ENCODE measurements at places on chromosomes 3 and 15. TPM values are rescaled to one million over a fixed set of nuclear protein-coding genes. Genes with fewer than 3 reads are reported as not detected.
A peak's percentile ranks its signal among the peaks of the same experiment; 100 is the strongest.

Gene CYP8B1
- not detected for total RNA-seq

Gene STRIT1
- not detected for total RNA-seq

Gene ZNF106
- total RNA-seq, result 25.8 TPM

Gene TIMP4
- not detected for total RNA-seq

Gene CORO2B
- 12.3 TPM for total RNA-seq

Gene MYO5C
- total RNA-seq, result not detected

DNA sequence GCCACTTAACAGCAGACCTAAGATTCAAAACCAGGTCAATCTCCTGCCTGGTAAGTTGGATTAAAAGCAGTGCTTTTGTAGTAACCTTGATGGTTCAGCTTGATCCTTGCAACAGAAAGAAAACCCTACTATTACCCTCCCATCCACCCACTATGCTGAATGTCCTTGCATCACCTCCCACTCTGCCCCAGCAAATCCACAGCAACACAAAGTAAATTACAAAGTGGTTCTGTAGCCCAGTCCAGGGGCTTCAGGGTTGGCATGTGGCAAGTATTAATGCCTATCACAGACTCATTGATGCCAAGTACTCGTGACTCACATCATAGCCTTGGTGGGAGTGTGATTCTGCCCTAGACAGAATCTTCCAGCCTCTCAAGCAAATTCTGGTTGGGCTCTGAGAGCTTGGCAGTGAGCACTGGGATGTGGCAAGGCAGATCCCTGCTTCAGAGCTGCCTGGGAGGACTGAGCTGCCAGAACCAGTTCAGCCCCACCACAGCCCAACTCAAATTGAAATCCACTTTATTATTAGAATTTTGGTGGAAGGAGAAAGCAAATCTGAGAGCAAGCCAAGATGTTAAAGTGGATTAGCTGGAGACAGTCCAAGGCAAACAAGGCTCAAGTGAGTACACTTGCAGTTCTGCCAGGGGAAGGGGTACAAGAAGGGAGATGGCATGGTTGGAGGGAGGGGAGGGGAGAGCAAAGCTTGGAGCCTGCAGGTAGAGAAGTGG lies 225.8 kb upstream of the UMPS start:
- DNase-seq, result peak; percentile 79

- DNase-seq, result peak; percentile 70
Measured at GRCh38 chr3:47877290-47877689, 74.4 kb downstream of the DHX30 start.

- no peak for DNase-seq
Measured at GRCh38 chr15:62757535-62757934, 285.0 kb upstream of the TPM1 start.

DNA sequence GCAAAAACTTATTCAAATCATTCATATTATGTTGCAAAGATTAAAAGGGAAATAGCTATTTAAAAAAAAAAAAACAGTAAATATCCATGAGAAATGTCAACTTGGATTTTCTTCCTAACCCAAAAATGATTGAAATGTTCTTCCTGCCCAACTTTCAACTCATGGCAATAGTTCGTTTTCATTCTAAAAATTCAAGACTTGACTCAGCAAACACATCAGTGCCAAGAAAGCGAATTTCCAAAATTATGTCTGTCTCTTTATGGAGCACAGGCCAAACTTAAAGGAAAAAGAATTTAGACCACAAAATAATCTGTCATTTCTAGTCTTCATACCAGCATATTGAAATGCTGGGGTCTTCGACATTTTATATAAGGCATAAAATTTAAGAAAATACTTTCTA lies 63.7 kb downstream of the MAGI1 start:
- DNase-seq, result no peak

GRCh38 chr3:182138393-182138792 lies 426.7 kb downstream of the SOX2 start:
- DNase-seq, result no peak

GRCh38 chr3:125077864-125078263 lies 22.1 kb upstream of the HEG1 start:
- DNase-seq, result no peak

- DNase-seq, result no peak
Measured at GRCh38 chr3:97952280-97952679, 20.0 kb downstream of the RIOX2 start.

DNA sequence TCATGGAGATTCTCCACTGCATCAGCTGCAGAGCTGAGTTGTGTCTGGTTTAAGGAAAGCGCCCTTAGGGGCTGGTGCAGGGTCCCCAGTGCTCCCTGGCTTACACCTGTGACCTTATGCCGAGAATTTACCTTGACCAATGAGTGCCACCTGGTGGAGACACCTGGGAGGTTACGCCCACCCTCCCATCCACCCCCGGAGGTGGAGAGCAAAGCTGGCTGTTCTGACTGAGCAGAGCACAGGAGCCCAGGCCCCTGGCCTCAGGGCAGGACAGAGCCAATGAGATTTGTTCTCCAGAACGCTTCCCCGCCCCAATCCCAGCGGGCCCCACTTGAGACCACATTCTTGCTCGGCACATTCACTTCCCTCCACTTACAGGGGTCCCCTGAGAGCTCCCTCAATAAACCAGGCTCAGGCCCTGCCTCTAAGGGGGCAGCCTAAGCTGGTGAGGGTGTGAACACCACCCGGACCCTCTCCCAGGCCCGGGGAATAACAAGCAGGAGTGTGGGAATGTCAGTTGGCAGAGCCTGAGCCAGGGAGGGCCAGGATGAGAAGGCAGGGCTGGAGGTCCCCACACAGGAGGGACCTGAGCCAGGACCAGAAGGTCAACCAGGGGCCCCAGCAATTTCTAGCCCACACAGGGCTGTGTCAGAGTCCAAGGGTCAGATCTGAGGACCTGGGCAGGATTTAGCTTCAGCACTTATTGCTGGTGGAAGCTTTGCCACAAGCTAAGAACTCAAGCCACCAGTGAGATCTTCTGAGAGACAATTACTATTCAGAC lies 117.1 kb downstream of the TPRA1 start:
- no peak for DNase-seq

DNA sequence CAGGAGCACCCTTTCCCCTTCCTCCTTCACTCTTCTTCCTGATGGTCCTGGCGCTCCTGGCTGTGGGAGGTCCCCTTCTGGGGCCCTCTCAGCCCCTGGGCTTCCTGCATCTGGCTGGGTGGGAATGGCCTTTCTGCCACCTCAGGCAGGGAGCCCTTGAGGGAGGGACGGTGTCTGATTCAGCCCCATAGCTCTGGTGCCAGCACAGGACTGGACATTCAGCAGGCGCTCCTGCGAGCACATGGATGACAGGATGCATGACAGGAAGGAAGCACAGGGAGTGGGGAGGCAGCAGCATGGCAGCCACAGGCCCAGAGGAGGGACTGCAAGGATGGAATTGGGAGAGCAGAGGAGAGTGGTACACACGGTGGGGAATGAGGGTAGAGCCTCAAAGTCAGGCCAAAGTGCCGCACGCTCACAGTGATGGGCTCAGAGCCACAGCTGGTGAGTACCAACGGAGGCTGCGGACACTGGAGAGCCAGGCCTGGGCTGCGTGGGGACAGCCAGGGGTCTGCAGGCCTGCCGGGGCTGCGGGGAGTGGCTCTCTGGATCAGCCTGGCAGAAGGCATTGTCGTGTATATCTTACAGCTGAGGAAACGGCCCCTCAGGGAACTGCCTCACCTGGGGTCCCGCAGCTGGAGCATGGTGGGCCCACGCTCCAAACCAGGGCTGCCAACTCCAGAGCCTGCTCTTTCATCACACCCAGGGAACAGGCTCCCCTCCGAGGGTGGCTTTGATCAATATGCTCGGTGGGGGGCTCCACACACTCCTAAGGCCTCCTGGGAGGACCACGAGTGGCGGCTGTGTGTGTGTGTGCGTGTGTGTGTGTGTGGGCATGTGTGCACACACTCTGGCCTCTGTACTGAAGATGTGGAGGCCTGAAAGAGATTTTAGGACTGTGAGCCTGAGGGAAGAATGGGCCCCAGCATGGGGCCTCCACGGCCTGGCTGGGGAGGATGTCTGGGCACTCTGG lies 51.4 kb upstream of the CTSH start:
- no peak for DNase-seq

- DNase-seq, result no peak
Measured at GRCh38 chr3:157046520-157046919, 113.4 kb downstream of the CCNL1 start.

DNA sequence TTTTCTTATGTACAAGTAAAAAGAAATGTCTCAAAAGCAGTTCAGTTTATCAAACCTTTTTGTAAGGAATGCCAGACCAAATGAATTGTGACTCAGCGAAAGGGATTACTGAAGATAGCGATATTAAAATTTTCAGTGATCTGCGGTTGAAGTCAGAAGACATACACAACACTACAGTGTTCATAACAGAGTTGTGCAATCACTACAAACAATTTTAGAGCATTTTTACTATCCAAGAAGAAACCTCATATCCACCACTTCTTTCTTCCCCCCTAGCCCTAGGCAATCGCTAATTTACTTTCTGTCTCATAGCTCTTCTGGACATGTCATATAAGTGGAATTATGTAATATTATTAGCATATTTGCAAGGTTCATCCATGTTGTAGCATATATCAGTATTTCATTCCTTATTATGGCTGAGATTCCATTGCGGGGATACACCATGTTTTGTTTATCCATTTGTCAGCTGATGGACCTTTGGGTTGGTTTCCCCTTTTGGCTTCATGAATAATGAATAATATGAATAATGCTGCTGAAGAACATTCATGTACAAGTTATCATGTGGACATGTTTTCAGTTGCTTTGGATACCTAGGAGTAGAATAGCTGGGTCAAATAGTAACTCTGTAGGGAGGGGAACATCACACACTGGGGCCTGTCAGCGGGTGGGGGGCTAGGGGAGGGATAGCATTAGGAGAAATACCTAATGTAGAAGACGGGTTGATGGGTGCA lies 23.6 kb upstream of the ALPK3 start:
- no peak for DNase-seq

DNA sequence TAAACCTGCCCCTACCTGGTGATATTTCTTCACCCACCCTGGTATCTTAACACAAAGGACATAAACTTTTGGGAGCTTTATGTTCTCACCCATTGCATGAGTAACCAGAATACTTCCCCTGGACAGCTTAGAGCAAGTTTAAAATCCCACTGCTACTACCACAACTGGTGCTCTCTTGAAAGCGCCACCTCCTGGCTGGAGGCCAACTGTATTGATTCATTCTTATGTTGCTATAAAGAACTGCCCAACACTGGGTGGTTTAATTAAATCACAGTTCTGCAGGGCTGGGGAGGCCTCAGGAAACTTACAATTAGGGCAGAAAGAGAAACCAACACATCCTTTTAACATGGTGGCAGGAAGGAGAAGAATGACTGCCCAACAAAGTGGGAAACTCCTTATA lies 592.4 kb downstream of the EPHA3 start:
- no peak for DNase-seq

DNA sequence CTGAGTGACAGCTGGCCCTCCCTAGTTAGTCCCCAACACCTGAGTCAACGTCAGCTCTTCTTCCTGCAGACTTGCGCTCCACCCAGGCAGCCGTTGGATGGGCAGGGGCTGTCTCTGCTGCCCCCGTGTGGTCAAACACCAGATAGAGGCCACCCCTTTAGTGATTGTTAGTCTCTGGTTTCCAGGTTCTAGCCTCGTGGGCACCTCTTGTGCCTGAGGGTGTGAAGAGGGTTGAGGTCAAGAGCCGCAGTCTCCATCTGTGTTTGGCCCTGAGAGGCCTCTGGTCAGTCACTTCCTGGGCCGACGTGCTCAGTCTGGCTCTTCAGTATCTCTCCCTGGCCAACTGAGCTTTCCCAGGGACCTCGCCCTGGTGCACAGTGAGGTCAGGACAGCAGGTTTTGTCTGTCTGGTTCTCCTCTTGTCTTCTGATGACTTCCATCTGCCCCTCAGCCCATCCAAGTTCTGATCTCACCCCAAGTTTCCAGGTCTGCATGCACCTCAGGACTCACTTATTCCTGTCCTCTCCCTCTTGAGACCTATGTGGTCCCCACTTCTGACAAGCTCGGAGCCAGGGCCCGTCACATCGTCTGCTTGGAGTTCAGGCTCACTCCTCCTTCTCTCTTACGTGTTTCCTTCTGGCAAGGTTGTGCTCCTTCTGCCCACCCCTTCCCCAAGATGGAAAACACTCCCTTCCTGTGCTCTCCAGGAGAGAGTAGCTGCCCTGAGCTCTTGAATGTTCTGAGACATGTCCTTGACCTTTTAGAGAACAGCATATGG lies 20.9 kb downstream of the CD276 start:
- peak; percentile 60 for DNase-seq

- DNase-seq, result no peak
Measured at GRCh38 chr15:30954674-30955073, 36.8 kb downstream of the MTMR10 start.

DNA sequence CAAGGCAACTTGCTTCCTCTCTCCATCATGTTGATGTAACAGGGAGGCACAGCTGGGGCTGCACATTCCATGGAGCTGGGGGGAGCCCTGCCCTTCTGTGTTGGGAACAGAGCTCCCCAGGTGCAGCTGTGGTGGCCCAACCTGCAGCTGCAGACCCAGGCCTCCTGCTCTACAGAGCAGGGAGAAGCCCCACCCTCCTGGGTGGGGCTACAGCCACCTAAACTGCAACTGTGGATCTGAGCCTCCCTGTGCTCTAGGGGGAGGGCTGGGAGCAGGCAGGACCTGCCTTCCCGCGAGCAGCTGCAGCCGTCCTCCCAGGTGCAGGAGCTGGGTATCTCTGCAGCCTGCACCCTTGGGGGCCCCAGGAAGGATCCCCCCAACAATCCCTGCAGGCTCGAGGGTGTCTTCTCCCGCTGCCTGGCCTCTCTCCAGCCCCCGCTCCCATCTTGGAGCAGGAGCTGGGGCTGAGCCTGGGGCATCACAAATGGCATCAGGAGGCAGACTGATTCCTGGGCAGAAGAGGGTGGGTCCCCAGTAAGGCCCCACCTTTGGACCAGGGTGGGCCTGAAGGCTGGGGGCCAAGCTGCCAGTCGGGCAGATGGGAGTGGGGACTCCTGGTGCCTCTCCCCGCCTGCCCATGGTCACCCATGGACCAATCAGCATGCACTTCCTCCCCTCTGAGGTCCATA lies 7.4 kb downstream of the LRRC58 start:
- no peak for DNase-seq

- peak; percentile 27 for DNase-seq
Measured at GRCh38 chr15:91099616-91099994, 452 bp upstream of the SV2B start.

DNA sequence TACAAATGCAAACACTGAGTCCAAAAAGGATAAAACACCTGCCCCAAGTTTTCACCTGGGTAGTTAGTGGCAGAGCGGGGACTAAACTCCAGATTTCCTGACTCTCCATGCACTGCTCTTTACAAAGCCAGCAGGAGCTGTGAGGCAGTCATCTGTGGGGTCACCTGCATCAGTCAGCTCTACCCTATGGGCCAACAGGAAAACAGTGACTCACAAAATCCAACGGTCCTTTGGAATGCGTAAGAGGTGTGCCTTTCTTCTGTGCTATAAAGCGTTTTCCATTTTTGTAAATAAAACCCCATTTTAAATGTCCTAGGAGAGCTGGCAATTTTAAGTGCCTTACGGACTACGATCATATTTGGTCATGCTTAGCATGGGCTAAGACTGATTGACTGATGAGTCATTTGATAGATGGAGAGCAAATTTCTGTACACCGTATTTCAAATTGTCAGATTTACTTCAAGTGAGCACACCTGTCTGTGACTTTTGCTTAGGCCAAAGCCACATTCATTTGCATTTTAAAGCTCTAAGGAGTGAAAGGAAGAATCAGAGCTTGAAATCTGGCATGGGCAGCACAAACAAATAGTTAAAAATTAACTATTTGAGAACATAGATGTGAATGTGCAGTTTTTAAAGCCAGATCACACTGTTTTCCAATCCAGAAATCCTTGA lies 4.4 kb upstream of the COL8A1 start:
- DNase-seq, result peak; percentile 75

Data from HT1080 (cell line).